ENCODE measurements at places on chromosomes 5 and 9.

GRCh38 chr5:112738191-112738560 is 491 bp downstream of the APC start:
- DNase-seq, result no peak
- H3K27me3 ChIP-seq, result no peaks in the 10 kb centered on the region

GRCh38 chr5:39186722-39187539 is 32.4 kb downstream of the FYB1 start:
- no peak overlapping the region for H3K27ac ChIP-seq
- no peak overlapping the region for H3K4me3 ChIP-seq
- H3K4me1 ChIP-seq, result no peaks in the 10 kb centered on the region
- peaks cover 21% of the 10 kb centered on the region for H3K27me3 ChIP-seq
- H3K36me3 ChIP-seq, result no peaks in the 10 kb centered on the region
- DNase-seq, result no peak

DNA sequence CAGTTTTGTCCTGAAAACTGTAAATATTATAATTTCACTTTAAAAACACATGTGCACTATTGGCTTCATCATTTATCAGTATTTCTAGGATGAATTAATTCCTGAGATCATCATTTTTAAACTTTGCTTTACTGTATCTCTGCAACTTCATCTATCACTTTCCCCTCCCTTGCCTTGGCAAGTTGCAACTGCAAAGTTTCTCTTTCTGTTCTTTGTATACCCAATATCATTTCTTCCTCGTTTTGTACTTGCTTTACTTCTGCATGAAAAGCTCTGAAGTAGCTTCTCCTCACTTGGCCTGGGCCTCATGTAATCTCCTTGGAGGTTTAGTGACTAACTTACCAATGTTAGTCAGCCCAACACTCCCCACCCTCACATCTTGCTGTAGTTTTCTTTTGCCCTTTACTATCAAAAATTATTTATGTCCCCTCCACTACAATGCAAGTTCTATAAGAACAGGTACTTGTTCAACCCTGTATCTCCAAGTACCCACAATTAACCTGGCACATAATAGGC is 12.8 kb downstream of the C5orf63 start:
- H3K36me3 ChIP-seq, result peaks cover 7% of the 10 kb centered on the region
- no peak for DNase-seq
- no peak overlapping the region for H3K4me3 ChIP-seq
- H3K27ac ChIP-seq, result no peak overlapping the region

- H3K27ac ChIP-seq, result no peak within 1 kb of the TSS
- peaks cover 97% of the 10 kb centered on the region for H3K27me3 ChIP-seq
- peak within 1 kb of the TSS; percentile 72 for H3K4me3 ChIP-seq
- peaks cover 26% of the 10 kb centered on the region for H3K4me1 ChIP-seq
- DNase-seq, result peak; percentile 14
These were observed at the start of gene MCTP1 for GRCh38 chr5:95284572-95285408. TSS of gene MCTP1 (minus strand) at chr5:95285094.
